ENCODE measurements at places on chromosomes 3 and 15.

- DNase-seq, result no peak
Measured at GRCh38 chr3:170560717-170561382, 25.0 kb downstream of the SLC7A14 start.

DNA sequence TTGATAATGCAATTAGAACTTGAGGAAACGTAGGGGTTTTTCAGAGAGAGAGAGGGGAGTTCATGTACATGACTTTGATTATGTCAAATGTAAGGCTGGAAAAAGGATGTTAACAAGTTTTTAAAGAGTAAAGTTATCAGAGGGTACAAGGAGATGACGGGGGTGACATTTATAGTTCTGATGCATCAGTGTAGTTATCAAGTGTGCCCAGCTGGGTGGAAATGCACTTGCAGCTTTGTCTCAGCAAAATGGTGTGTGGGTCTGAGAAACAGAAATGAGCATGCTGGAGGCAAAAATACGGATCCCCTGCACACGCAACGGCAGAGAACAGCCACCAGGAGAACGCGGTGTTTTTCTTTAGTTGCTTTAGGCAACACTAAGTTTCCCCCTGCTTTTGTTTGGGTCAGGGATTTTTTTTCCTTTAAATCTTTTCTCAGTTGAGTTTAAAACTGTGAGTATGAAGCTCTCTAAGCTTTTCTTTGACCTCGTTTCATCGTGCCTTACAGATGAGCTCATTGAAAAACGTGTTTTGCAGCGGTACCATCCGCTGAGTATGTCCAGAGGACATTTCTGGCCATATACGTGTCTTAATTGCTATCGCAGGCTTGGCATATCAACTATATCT is 205.4 kb downstream of the PDZRN3 start:
- no peak for DNase-seq

- DNase-seq, result no peak
Measured at GRCh38 chr3:120680193-120680894, 1.7 kb downstream of the HGD start.

GRCh38 chr3:126533506-126533905 is 9.6 kb downstream of the CHST13 start:
- DNase-seq, result no peak

DNA sequence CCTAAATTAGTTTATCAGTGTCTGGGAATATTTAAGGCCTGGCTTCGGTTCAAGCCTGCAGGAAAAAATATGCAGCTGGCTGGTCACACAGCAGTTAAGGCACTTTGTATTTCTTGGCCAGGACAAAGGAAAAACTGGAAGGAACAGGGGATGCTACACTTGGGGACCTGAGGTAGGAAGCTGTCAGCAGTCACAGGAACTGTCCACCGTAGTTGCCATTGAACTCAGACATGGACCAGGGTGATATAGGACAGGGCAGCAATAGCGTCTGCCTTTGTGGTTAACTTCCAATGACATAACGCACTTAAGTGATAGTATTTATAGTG is 49.1 kb downstream of the NR1D2 start:
- no peak for DNase-seq

DNA sequence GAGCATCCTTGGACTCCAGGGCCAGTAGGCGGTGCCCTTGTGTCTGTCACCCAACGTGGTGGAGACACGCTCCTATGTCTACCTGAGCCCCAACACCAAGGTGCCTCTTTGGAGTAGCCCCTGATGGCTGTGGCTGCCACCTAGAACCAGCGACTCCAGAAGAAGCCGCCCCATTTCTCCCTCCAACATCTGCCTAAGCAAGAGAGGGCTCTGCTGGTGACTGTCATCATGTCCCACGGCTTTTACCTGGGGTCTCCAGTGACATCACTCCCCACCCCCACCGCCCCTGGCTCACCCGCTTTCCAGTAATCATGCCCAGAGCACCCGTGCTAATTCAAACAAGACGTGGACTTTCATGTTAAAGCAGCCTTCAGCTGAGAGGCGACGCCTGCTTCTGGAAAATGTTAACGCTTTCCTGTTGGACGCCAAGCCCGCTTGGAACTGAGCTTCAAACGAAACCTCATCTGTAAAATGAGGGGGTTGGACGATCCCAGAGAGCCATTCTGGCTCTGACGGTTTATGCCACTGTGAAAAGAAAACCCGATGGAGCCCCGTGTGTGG is 57.0 kb downstream of the ISG20 start:
- no peak for DNase-seq

DNA sequence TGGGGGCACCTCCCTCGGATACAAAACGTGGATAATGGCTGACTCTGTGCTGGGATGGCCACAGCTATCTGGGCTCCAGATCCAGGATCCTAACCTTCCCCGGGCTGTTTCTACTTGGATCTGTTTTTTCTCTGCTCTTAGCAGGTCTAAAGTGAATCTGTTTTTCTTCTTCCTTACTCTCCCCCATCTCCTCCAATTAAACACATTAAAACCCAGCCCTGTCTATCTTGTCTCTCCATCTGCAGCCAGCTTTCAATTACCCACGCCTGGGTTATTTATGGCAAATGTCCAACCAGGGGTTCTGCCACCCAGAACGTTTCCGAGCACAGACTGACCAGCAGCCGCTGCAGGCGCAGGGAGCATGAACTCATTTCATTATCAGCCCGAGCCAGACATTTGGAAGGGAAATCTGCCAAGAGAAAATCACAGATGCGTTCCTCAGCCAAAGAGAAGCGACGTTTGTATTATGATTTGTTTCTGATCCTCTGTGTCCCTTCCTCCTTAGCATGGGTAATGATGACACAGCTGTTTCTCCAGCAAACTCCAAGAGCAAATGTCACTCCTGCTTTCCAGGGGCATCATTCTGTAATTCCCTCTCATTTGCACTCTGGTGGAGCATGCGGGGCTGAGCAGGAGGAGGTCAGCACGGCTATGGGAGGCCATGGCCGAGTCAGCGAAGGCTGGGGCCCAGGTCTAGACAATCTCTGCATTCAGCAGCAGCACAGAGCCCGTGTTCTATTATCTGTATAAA is 42.0 kb downstream of the UMPS start:
- DNase-seq, result no peak

- no peak for DNase-seq
Measured at GRCh38 chr3:159749406-159749805, 239.2 kb upstream of the IL12A start.

GRCh38 chr3:11099306-11099705 is 55.0 kb upstream of the HRH1 start:
- DNase-seq, result no peak
